ENCODE measurements at places on chromosomes 5 and 9. TPM values are rescaled to one million over a fixed set of nuclear protein-coding genes. Genes with fewer than 3 reads are reported as not detected.

Gene FGFR4
- 1.2 TPM for total RNA-seq

Gene SOX30
- total RNA-seq: 0.11 TPM

Gene SETX
- total RNA-seq: 37.3 TPM

Gene PTGER4
- 53.9 TPM for total RNA-seq

Gene HAVCR1
- 0.27 TPM for total RNA-seq

Gene HMMR
- total RNA-seq: 43.8 TPM

GRCh38 chr9:4997196-4997595 lies 12.1 kb downstream of the JAK2 start:
- no peak for DNase-seq
- no peaks in the 10 kb centered on the region for H3K27me3 ChIP-seq
- H3K36me3 ChIP-seq: no peaks in the 10 kb centered on the region

DNA sequence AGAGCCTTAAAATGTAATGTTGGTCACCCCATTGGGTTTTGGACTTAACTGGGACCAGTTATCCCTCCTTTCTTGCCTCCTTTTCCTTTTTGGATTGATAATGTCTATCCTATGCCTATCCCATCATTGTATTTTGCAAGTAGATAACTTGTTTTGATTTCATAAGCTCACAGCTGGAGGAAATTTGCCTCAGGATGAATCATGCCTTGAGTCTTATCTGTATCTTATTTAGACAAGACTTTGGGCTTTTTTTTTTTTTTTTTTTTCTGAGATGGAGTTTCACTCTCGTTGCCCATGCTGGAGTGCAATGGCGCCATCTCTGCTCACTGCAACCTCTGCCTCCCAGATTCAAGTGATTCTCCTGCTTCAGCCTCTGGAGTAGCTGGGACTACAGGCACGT lies 443.3 kb downstream of the DNAH5 start:
- H3K4me1 ChIP-seq: no peaks in the 10 kb centered on the region
- no peak overlapping the region for H3K4me3 ChIP-seq
- no peak overlapping the region for H3K27ac ChIP-seq
- no peaks in the 10 kb centered on the region for H3K36me3 ChIP-seq
- no peaks in the 10 kb centered on the region for H3K27me3 ChIP-seq

- no peak overlapping the region for H3K4me3 ChIP-seq
- no peaks in the 10 kb centered on the region for H3K36me3 ChIP-seq
- H3K27ac ChIP-seq: no peak overlapping the region
- DNase-seq: no peak
These were observed 267.2 kb downstream of the RAB3C start for GRCh38 chr5:58849921-58850667.

DNA sequence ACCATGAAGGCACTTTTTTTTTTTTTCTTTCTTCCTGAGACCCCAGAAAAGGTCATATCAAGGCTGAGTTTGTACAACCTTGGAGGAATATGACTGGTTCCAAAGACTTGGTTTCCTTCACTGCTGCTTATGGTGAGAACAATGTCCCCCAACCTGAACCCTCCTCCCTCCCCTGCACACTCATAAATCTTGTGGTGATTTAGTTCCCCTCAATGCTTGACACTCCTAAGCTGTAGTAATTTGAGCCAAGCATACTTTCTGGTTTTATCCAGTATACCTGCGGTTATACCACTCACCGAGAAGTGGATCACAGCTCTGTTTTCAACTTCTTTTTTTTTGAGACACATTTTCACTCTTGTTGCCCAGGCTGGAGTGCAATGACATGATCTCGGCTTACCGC lies 149.9 kb upstream of the KLF4 start:
- peaks cover 3% of the 10 kb centered on the region for H3K27me3 ChIP-seq
- DNase-seq: no peak
- no peak overlapping the region for H3K27ac ChIP-seq
- H3K36me3 ChIP-seq: no peaks in the 10 kb centered on the region
- no peaks in the 10 kb centered on the region for H3K4me1 ChIP-seq

GRCh38 chr5:115333164-115333563 lies 36.7 kb upstream of the CCDC112 start:
- DNase-seq: no peak
- no peak overlapping the region for H3K27ac ChIP-seq
- H3K4me1 ChIP-seq: no peaks in the 10 kb centered on the region
